ENCODE measurements at places on chromosomes 12 and 14. TPM values are rescaled to one million over a fixed set of nuclear protein-coding genes. Genes with fewer than 3 reads are reported as not detected.

ZFYVE26 gene
- 2.7 TPM for polyA plus RNA-seq

PTHLH gene
- 4.7 TPM for polyA plus RNA-seq

RNF34 gene
- polyA plus RNA-seq = 48.2 TPM

MYH6 gene
- 0.80 TPM for polyA plus RNA-seq

DNA sequence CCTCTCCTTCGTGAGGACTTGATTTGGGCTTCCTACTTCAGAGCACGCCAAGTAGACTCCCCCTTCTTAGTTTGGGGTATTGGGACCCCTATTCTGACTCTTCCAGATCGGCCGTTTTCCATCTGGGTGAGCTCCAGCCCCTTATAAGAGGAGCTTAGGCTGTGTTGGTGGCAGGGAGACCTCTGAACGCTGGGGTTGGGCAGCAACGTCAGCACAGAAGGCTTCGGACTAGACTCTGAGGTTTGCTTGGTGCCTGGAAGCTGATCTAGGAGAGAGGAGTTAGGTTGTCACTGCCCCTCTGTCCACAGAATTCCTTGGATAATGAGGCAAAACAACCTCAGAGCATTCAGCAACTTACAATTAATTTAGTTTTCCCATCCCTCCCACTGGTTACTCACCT, 99.2 kb upstream of the RTL1 start:
- peak overlapping the region; percentile 86 for H3K27ac ChIP-seq
- H3K4me1 ChIP-seq = peaks cover 23% of the 10 kb centered on the region
- no peak for DNase-seq
- no peak overlapping the region for H3K4me3 ChIP-seq
- no peaks in the 10 kb centered on the region for H3K27me3 ChIP-seq
- no peaks in the 10 kb centered on the region for H3K36me3 ChIP-seq

DNA sequence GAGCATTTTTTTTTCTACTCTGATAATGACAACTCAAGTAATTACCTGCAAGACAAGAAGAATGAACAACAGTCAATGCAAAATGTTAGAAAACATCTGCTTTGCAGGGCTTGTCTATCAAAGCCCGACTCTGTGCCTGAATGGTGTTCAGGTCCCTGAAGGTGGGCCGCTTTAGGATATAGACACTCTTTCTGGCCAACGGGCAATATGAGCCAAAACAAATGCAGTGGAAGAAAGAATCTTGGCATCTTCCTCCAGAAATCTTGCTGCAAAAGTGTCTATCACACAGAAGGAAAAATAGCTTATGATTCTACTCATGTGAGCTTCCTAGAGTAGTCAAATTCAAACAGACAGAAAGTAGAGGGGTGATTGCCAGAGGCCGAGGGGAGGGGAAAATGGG, 32.7 kb downstream of the FOS start:
- H3K36me3 ChIP-seq = no peaks in the 10 kb centered on the region
- no peak overlapping the region for H3K4me3 ChIP-seq

DNA sequence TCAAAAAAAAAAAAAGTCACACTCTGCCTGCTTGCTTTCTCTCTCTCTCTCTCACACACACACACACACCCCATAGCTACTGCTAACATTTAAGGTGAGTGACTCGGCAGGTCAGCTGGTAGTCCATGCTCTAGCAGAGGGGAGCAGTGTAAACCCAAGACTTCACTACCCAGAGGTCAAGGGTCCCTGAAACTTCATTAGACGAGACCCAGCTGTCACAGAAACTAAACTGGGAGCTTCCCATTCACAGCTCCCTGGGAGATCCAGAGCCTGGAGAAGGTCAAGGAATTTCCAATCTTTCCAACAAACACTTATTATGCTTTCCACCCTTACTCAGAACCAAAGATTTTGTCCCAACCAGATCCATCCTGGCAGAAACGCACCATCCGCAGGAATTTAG, 33.2 kb downstream of the CKAP4 start:
- H3K27ac ChIP-seq = no peak overlapping the region
- H3K27me3 ChIP-seq = peaks cover 14% of the 10 kb centered on the region
- H3K4me1 ChIP-seq = no peaks in the 10 kb centered on the region
- H3K4me3 ChIP-seq = no peak overlapping the region

GRCh38 chr12:120847814-120848213, 56.3 kb downstream of the SPPL3 start:
- peaks cover 27% of the 10 kb centered on the region for H3K4me1 ChIP-seq
- H3K36me3 ChIP-seq = no peaks in the 10 kb centered on the region
- H3K27me3 ChIP-seq = no peaks in the 10 kb centered on the region
- H3K4me3 ChIP-seq = no peak overlapping the region

DNA sequence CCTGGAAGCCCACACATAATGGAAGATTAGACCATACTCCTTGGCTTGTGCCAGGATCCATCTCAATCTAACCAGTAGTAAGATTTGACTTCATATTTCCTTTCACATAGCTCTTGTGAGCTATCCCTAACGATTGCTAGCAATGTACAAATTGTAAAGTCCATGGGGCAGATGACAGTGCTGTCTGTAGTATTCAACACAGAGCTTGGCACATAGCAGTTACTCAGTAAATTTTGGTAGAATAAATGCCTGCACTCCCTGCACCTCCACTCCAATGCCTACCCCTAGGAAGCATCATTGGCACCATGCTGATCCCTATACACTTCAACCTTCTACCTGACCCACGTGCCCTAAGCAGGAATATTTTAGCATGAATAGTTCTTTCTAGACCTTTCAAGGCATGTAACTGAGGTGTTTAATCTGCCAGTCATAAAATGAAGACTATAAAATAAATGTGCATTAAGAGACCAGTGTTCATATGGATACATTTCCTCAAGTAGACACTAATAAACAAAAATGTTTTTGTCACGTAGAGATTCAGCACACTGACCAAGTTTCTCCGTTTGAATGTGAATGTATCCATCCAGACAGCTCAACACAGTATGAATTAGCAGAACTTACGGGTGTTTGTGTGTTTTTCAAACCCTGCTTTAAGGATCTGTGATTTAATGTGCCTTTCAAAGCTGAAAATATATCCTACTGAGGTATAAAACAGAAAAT, 98.8 kb downstream of the BMP4 start:
- no peaks in the 10 kb centered on the region for H3K4me1 ChIP-seq
- H3K4me3 ChIP-seq = no peak overlapping the region
- H3K36me3 ChIP-seq = no peaks in the 10 kb centered on the region
- no peak for DNase-seq
